ENCODE measurements at places on chromosomes 1 and 21.

- peak; percentile 42 for DNase-seq
These were observed 4.5 kb downstream of the PLA2G2A start for GRCh38 chr1:19974822-19975416.

- no peak for DNase-seq
These were observed 1.7 kb downstream of the PRRX1 start for GRCh38 chr1:170665629-170666028.

- DNase-seq, result no peak
These were observed 49.2 kb upstream of the PAX7 start for GRCh38 chr1:18581420-18581880.

GRCh38 chr21:44267655-44268142 lies 6.0 kb upstream of the DNMT3L start:
- no peak for DNase-seq

- no peak for DNase-seq
These were observed 8.1 kb downstream of the RERE start for GRCh38 chr1:8809342-8809736.

- DNase-seq, result no peak
These were observed 254.8 kb upstream of the GREM2 start for GRCh38 chr1:240866724-240867123.

- no peak for DNase-seq
These were observed 30.2 kb downstream of the EVA1C start for GRCh38 chr21:32442566-32443318.

DNA sequence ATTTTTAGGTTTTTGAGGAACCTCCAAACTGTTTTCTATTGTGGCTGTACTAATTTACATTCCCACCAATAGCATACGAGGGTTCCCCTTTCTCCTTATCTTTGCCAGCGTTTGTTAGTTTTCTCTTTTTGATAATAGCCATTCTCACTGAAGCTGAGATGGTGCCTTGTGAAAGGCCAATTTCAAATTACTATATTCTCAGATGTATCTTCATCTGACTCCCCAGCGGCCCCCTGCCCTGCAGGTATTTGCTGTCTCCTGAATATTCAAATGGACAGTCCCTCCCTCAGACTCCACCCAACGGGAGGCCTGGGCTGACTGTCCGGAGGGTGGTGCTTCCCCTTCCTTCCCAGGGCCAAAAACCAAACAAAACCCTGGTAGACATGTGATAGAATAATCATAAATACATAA lies 33.5 kb upstream of the TARBP1 start:
- DNase-seq, result no peak

GRCh38 chr1:226990133-226990716 lies 50.1 kb downstream of the COQ8A start:
- no peak for DNase-seq

GRCh38 chr1:245888809-245889208 lies 618.3 kb downstream of the SMYD3 start:
- DNase-seq, result peak; percentile 44

DNA sequence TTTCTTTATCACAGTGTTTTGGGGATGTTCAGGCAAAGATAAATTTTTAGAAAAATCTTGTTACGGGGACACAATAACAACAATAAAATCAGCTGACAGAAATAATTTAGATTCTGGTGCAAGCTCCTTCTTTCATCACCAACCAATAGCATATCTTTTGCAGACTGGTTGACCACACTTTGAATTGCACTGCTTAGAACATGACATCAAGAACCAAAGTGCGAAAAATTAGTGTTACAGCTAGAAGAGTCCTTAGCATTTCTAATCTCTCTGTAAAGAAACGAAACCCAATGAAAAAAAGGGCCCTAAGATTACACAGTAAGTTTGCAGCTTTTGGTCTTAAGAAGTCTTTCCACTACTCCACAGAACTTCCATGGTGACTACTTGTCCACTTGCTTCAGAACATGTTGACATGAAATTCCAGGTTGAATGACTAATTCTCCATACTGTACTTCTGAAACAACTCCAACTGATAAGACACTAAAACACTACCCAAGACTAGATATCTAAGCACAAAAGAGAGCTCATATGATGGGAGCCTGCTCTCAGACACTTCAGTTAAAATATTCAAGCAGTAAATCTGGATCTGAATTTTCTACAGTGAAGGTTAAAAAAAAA lies 31.3 kb downstream of the XKR8 start:
- no peak for DNase-seq

DNA sequence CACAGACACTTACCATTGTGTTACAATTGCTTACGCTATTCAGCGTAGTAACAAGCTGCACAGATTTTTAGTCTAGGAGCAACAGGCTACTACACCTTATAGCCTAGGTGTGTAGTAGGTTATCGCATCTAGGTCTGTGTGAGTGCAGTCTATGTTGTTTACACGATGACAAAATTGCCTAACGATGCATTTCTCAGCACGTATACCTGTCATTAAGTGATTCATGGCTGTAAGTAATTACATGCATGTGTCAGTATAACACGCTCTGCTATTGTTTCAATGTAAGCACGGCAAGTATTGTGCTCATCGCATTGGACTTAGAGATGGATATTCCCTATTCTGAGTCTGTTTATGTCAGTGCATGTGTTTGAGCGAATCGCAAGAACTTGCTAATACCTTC lies 15.7 kb upstream of the ZBTB18 start:
- DNase-seq, result no peak

DNA sequence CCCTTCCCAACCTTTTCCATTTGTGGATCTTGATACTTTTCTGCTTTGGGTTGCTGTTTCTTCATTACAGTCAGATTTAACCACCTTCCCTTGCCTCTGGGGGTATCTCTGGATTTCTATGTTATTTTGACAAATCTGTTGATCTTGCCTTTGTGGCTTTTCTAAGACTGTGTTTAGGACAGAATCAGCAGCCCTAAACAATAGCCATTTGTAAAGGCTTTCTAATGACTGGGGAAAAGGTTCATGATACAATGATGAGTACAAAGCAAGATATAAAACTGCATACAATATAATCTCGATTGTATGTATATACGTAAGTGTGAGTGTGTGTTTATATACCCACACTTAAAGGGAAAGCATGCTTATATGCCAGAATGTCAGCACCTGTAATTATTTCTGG lies 27.8 kb downstream of the FAM20B start:
- DNase-seq, result no peak

GRCh38 chr1:53371851-53372250 lies 44.0 kb upstream of the LRP8 start:
- no peak for DNase-seq

DNA sequence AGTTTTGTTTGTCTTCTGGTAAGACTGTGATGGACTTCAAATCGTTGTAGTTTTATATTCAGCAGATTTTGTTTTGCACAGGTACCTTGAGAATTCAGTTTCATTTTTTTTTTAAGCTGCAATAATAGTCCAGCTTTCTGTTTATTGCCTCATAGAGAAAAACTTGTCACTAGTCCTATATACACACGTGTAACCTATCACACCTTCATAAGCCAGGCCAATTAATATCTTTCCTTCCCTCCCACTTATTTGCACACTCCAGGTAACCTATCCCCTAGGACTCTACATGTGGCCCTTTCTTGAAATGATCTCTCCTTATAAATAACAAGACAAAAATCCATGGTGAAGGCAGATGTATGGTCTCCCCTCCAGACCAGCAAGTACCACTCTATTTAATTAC lies 62.4 kb downstream of the SLC22A15 start:
- no peak for DNase-seq

- DNase-seq, result no peak
These were observed 877 bp upstream of the SLX9 start for GRCh38 chr21:44938772-44939531.

- DNase-seq, result no peak
These were observed 27.2 kb upstream of the SHISA4 start for GRCh38 chr1:201861448-201861847.

DNA sequence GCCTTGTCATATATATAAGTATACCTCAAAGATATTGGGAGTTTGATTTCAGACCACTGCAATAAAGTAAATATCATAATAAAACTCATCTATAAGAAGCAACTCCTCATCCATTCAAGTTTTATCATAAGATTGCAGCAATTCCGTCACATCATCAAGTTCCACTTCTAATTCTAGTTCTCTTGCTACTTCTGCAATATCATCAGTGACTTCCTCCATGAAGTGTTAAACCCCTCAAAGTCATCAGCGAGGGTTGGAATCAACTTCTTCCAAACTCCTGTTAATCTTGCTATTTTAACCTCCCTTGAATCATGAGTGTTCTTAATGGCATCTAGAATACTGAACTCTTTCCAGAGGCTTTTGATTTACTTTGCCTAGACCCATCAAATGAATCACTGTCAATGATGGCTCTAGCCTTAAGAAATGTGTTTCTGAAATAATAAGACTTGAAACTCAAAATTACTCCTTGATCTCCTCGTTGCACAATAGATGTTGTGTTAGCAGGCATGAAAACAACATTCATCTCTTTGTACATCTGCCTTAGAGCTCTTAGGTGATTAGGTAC lies 88.3 kb downstream of the RPE65 start:
- no peak for DNase-seq

DNA sequence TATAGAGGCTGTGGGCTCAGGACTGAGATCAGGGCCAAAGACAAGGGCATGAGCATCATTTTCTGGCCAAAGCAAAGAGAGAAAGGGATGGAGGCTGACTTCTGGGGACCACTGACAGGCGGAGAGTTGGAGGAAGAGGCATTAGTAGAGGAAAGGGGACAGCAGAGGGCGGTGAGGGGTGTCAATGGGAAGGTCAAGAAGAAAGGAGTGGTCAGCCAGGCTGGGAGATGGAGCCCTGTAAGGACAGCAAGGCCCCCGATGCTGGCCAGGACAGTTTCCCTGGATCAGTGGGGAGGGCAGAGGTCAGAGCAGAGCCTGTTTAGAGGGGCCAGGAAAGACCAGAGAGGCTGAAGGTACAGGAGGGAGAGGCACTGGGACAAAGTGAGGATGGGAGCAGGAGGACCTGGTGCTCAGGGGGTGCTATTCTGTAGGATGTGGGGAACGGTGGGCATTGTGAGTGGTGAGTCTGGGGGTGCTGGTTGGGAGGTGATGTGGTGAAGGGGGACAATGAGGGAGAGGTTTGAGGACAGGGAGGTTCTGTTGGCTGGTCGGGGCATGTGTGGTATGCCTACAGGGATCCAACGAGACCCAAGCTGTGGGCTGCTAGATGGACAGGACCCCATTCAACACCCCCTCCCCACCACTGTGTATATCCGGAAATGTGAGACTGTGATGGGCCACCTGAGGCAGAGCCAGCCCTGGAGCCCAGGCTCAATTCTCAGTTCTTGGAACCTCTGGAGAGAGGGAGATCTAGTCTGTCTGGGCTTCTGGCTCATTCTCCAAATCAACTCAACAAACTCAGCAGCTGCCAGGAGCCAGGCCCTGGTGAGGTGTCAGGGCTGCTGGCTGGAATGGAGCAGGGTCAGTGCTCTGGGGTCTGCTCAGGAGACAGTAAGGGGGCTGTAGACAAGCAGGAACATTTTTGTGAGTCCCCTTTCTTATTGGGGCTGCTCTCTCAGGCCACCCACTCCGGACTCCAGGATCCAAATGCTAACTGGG lies 1.4 kb upstream of the FAM151A start:
- no peak for DNase-seq

- DNase-seq, result no peak
These were observed 407.4 kb downstream of the NTNG1 start for GRCh38 chr1:107548276-107548675.
